ENCODE measurements at places on chromosomes 12 and 14.

GRCh38 chr12:109831929-109832328 lies 1.3 kb downstream of the TRPV4 start:
- no peak for DNase-seq

- DNase-seq = no peak
Measured at GRCh38 chr14:44612002-44612401, 104.9 kb upstream of the FSCB start.

GRCh38 chr14:100466111-100466856 lies 120.9 kb downstream of the BEGAIN start:
- no peak for DNase-seq

DNA sequence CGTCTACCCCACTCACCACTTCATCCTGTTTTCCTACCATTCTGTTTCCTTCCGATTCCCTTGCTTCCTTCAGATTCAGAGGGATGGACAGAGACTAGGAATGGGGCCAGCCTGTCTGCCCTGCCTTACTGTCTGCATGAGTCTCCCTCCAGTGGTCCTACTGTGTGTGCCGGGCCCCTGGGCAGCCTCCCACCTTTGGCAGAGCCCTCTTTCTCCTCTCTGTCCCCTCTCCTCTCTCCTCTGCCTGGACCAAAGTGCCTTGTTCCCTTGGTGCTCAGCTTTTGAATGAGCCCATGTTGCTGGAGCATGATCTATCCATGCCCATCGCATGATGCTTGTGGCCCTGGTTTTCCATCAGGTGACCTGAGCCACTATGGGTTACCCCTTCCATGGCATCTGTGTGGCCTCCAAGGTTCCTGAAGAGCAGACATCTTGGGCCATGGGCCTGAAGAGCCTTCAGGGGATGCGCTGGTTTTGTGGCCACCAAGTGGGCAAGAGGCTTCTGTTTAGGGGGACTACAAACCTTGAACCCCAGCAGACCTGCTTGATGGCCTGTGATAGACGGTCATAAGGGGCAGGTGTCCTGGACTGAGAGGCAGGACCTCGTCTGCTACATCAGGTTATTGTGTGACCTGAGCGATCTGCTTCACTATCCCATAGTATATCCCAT lies 54.2 kb upstream of the BCL11B start:
- no peak for DNase-seq

GRCh38 chr12:64091186-64091585 lies 130.9 kb downstream of the KICS2 start:
- DNase-seq = peak; percentile 36

GRCh38 chr12:80222261-80222660 lies 122.9 kb downstream of the OTOGL start:
- no peak for DNase-seq

- no peak for DNase-seq
Measured at GRCh38 chr12:76318773-76319594, 29.2 kb downstream of the BBS10 start.

- DNase-seq = peak; percentile 29
Measured at GRCh38 chr12:64273527-64274403, 51.7 kb upstream of the KICS2 start.

DNA sequence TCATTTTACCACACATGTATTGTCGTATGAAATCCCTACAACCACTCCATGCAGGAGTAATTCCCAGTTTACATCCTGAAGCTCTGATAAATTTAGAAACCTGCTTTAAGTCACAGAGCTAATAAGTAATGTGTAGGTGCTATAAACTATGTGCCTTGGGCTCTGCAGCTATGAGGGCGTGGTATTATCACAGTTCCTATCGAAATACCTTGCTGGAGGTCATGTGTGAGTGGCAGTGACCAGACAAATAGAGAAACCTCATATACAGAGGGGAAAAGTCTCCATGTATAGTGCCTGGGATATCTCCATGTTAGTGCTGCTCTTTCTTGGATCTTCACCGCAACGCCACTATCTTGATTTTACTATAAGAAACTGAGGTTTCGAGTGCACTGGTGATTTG lies 883 bp upstream of the TBC1D15 start:
- no peak for DNase-seq

GRCh38 chr12:46082490-46083200 lies 92.3 kb upstream of the SCAF11 start:
- no peak for DNase-seq

- no peak for DNase-seq
Measured at GRCh38 chr14:65228436-65228835, 126.1 kb upstream of the MAX start.

- DNase-seq = no peak
Measured at GRCh38 chr14:89621009-89621421, 204.0 kb upstream of the FOXN3 start.

- no peak for DNase-seq
Measured at GRCh38 chr14:87076146-87076545, 916.8 kb downstream of the GALC start.

GRCh38 chr12:56528846-56529245 lies 7.2 kb downstream of the RBMS2 start:
- DNase-seq = no peak

DNA sequence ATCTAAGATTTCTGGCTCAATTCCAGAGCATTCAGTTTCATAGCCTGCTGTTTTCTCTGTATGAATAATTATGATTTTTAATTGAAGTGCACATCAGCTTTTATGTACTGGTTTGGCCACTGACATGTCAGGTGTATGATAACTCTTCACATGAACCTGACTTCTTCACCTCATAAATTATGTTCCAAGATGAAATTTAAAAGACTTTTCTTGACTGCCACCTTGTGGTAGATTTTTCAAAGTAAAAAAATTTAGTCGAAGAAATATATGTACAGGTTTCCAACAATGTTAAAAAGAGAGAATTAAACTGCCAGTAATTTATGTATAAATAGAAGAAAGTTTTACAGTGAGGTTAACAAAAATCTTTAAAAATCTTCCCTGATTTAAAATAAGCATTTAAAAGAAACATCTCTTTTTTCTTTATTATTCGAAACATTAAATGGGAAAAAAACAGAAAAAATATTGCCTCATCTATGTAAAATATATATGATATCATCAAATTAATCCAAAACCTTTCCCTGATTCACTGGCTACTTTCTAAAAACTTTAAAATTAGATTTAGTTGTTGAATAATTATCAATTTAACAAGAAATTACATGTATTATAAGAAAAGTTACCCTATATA lies 124.9 kb upstream of the ATXN7L3B start:
- peak; percentile 12 for DNase-seq

DNA sequence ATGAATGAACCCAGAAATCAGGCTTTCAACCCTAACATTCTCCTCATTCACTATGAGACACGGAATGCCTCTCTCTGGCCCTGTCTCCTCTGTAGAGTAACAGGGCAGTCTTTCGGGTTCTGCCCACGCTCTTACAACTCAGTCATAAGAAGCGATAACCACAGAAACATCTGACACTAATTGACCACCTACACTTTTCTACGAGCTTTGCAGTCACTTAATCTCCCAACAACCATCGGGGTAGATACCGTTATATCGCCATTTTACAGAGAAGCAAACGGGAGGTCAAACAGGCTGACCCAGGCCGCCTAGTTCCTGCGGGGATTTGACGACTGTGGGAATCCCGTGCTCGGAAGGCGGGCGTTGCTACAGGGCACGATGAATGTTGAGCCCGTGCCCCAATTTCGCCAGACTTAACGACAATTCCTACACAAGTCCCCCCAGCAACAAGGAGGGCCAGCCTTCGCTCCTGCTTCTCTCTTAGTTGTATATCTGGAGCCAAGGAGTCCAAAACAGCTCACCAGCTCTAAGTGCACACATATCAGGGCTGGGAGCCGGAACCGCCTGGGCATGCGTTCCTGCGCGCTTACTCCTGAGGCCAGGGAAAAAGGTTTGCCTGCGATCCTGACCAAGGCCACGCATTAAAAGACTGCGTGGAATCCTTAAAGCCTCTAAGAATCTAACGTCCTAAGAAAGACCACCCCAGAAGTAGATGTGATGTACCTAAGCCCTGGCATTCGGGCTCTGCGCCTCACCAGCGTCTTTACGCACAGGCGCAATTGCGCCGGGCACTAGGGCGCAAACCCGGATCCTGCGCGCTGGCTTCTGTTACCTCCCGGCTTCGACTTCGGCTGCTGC lies 38.7 kb upstream of the TBX5 start:
- no peak for DNase-seq

DNA sequence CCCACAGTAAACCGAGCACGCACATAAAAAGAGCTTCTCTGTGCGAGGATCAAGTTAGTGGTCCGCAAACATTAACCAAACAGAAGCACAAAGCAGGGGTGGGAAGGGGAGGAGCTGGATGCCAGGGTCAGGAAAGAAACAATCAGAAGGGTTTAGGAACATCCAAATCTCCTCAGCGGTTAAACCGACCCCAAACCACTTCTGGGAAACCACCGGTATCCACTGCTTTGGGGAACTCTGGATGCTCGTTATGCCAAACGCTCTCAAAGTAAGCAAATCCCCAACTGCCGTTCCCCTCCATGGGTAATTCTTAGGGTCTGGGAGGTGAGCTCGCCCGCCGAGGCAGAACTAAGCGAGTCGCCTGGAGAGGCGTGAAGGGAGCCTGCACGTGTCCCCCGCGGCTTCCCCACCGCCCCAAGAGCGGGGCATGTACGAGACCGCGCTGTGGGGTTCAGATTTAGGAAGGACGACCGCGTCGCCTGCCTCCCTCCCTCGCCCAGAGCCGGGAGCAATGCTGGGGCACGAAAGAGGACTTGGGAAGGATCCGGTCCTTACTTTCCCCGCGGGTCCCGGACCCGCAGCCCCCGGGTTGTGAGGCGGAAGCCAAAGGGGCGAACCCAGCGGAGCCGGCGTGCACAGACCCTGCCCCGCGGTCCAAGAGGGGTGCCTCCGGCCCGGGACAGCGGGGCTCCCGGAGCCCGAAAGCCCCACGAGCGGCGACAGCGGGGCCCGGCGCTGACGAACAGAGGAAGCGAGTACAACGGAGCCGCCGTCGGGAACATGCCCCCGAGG lies 711 bp downstream of the SBNO1 start:
- peak; percentile 33 for DNase-seq

DNA sequence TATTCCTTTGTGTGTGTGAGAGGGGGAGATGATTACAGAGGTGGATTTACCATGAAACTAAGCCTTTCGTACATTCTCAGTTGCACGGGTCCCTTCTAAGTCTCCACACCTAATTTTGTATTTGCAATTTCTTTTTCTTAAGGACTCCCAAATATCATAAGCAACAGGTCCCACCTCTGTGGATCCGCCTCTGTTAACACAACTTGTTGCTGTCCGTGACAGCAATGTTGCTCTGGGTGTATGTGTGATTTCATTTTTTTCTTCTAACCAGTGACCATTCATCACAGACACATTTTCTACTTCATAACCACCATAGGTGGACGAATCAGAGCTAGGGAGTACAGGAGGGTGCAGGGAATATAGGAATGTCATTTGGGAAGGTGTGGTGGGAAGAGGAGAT lies 81.1 kb downstream of the NRXN3 start:
- DNase-seq = no peak

DNA sequence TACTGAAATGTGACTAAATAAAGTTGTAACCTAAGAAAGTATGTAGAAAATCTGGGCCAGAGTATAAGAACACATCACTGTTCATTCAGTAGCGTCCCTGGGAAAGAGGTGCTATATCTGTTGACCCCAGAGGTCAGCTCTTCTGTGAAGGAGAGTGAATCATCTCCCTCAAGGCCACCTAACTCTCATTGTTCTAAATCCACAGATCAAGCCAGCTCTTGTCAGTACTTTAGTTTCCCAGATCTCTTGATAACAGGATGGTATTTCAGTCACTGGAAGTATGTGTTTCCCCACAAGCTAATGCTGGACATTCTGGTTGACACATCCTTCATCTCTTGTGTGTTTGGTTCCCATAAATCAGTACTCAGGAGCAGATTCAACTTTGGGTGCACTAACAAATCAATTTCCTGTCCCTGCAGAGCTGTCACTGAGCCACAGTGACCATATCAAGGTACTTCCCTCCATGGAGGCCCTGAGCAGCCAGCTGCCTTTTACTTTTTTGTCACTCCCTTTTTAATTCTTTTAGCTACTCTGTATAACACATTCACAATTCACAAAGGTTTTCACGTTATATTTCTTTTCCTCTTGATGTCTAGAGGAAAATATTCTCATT lies 7.8 kb downstream of the KRT1 start:
- DNase-seq = no peak

DNA sequence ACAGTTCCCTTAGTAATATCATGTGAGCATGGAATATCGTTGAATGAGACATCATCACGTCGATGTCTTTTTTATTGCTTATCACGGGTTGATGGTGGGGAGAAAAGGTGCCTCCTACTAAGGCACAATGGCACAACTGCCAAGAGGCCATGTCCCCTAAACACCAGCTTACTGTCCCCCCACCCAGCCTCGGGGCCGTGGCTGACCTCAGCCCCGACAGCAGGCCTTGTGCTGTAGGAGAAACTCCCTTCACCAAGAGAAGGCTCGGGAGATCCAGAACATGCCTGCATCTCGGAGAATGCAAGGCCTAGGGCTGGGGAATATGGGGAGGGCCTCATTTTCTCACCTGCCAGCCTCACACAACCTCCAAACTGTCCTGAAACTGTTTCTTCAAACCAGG lies 22.8 kb downstream of the ZFP36L1 start:
- no peak for DNase-seq

GRCh38 chr12:88339254-88339949 lies 197.3 kb downstream of the TMTC3 start:
- no peak for DNase-seq

DNA sequence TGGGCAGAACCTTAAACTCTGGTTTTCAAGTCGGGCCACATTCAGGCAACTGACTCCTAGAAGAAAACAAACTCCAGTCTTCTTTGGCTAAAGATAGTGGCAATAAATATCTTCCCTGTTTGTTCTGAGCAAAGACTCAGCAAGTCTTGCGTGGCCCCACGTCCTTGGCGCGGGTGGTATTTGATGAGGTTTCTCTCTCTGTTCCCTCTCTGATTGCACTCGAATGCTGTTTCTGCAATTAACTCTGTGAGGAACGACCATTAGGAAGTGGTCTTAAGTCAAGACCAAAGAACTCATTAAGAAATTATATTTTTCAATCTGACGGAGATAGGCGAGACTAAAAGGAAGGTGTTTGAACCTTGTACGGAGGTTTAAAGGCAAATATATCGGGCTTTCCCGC lies 177.6 kb downstream of the TMEM132C start:
- DNase-seq = no peak

DNA sequence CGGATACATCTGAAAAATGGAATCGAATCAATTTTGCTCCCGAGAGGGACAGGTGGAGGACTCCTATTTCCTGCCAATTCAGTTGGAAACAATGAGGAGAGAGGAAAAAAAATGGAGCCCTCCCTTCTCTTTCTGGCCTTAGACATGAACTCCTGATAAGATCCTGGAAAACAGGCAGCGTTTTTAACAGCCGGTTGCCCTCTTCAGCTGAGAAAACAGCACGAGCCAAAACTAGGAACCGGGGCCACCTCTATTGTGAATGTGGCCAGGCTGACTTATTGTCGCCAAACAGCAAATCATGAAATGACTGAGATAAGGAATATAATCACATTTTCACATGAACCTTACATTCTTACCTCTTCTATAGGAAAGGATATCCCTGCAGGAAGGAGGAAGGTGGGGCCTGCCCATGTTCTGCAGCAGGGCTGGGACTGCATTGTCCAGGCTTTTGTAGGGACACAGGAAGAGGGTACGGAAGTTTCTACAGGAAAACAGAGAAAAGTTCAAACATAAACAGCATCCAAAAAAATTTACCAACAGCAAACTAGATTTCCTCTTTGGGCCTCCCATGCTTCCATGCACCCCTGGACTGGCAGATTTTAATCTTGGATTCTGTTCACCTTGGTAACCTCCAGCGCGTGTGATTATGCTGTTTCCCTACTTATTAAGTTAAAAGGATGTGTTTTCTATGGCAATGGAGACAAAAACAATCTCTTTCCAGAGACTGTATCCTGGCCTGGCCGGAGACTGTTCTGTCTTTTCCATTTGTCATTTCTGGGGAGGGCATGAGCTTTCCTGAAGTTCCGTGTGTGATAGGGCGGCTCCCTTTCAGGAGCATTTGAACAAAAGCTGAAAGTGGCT lies 29.0 kb upstream of the ELK3 start:
- peak; percentile 49 for DNase-seq
